Activated naive CD8-positive, alpha-beta T cell treated with anti-CD3 and anti-CD28 coated beads for 36 hours (primary cell): ENCODE measurements at places on chromosomes 5 and 9.

- no peak for DNase-seq
These were observed 259.5 kb upstream of the ARRDC3 start for GRCh38 chr5:91642581-91642980.

- no peak for DNase-seq
These were observed 227.5 kb upstream of the BRINP1 start for GRCh38 chr9:119596703-119597102.

GRCh38 chr5:92418341-92418740 lies 1035.2 kb upstream of the ARRDC3 start:
- DNase-seq = no peak

GRCh38 chr9:19358701-19359100 lies 21.3 kb downstream of the RPS6 start:
- DNase-seq = no peak

GRCh38 chr9:79377339-79377855 lies 194.4 kb upstream of the TLE4 start:
- no peak for DNase-seq

- no peak for DNase-seq
These were observed 30.9 kb downstream of the CEMIP2 start for GRCh38 chr9:71737455-71737854.

- no peak for DNase-seq
These were observed 988 bp downstream of the GFM2 start for GRCh38 chr5:74765929-74766328.

DNA sequence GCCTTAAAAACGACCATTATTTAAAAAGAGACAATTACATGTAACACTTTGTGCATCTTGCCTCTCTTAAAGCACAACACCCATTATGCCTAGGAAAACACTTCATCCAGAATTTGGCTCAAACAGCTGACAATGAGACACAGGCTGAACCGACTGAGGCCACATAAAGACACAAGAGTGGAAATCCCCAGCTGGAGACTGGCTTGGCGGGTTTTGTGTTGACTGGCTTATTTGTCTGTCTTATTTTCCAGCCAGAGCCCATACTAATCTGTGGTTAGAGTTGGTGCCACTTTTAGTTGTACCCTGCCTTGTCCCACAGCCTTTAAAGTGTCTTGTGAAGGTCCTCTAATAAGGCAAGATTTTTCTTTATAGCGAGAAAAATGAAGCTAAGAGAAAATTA lies 21.2 kb downstream of the TRIM14 start:
- no peak for DNase-seq

DNA sequence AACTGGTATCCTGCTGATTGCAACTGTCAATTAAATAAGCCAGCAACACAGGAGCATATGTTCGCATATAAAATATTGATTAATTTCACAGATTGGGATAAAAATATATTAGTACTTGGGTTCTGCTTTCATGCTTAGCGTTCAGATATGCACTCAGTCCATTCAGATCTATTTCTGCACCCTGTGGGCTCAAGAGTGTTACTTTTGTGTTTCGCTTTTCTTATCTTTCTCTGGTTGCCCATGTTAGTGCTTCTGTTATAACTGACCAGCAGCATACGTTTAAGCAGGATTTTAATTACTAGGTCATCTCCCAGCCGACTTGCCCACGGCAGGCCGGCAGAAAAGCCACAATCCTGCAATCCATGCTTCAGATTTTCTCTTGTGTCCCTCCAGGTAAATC lies 289.1 kb downstream of the EBF1 start:
- no peak for DNase-seq

- DNase-seq = no peak
These were observed 45.2 kb upstream of the GLIPR2 start for GRCh38 chr9:36091026-36091953.

GRCh38 chr5:43540746-43541145 lies 16.1 kb downstream of the PAIP1 start:
- no peak for DNase-seq

- DNase-seq = no peak
These were observed 133.9 kb downstream of the ADCY2 start for GRCh38 chr5:7529880-7530279.
